ENCODE measurements at places on chromosomes 6 and 20.

DNA sequence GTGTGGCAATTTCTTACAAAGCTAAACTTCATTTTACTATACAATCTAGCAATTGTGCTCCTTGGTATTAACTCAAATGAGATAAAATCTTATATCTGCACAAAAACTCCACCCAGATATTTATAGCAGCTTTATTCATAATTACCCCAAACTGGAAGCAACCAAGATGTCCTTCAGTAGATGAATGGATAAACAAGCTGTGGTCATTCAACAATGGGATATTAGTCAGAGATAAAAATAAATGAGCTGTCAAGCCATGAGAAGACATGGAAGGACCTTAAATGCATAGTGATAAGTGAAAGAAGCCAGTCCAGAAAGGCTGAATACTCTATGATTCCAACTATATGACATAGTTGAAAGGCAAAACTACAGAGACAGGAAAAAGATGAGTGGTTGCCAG is 98.9 kb upstream of the BMP2 start:
- no peaks in the 10 kb centered on the region for H3K27me3 ChIP-seq
- no peak overlapping the region for H3K4me3 ChIP-seq
- H3K36me3 ChIP-seq = no peaks in the 10 kb centered on the region
- no peak overlapping the region for H3K27ac ChIP-seq
- no peaks in the 10 kb centered on the region for H3K4me1 ChIP-seq

- no peak overlapping the region for H3K27ac ChIP-seq
- no peaks in the 10 kb centered on the region for H3K4me1 ChIP-seq
- H3K36me3 ChIP-seq = no peaks in the 10 kb centered on the region
- no peak for DNase-seq
- no peak overlapping the region for H3K4me3 ChIP-seq
- H3K27me3 ChIP-seq = no peaks in the 10 kb centered on the region
Observed at GRCh38 chr6:163406366-163406765, 8.2 kb upstream of the QKI start.

GRCh38 chr6:79874531-79875134 is 72.7 kb downstream of the ELOVL4 start:
- H3K27me3 ChIP-seq = no peaks in the 10 kb centered on the region
- no peak overlapping the region for H3K4me3 ChIP-seq
- H3K4me1 ChIP-seq = no peaks in the 10 kb centered on the region
- DNase-seq = no peak
- no peaks in the 10 kb centered on the region for H3K36me3 ChIP-seq

DNA sequence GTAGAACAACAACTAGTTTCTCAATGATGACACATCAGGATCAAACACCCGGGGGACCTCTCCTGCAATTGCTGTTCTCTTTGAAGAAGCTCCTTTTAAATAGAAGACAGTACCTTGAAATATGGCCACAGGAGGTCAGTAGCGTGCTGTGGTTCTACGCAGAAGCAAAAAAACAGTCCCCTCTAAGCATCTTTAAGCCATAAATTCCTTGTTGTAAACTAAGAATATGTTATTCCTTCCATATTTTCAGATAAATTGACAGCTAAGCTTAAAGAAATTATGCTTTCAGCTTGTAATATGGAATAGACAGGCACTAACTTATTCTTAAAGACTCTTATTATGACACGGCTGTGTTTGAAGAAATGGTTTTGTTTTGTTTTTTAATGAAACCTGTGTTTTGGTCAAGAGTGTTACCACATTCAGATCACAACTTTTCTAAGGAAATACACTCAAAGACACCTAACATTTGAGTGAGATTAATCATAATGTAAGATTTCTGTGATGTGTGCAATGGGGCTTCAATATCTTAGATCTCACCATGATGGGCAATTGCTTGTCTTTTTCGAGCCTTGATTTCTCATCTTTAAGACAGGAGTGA is 49.7 kb upstream of the IL20RA start:
- H3K27ac ChIP-seq = no peak overlapping the region
- peak; percentile 45 for DNase-seq
- H3K36me3 ChIP-seq = no peaks in the 10 kb centered on the region
- no peak overlapping the region for H3K4me3 ChIP-seq
- no peaks in the 10 kb centered on the region for H3K27me3 ChIP-seq

DNA sequence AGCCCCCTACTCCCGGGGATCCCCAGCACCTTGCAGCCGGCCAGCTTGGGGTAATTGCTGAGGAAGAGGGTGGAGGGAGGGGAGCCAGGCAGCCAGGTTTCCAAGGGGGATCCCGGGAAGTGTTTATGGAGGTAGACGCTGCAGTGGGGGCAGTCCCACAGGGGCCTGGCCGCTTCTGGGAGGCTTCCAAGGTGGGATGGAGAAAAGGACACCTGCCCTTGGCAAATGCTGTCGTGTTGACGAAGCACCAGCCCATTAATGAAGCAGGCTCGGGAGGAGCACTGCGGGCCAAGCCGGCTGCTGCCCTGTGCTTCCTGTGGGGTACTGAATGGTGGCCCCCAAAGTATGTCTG is 82.4 kb downstream of the TMEM242 start:
- DNase-seq = no peak
- H3K36me3 ChIP-seq = no peaks in the 10 kb centered on the region
- H3K27me3 ChIP-seq = peaks cover 3% of the 10 kb centered on the region
- no peak overlapping the region for H3K27ac ChIP-seq
- H3K4me1 ChIP-seq = peaks cover 5% of the 10 kb centered on the region
- H3K4me3 ChIP-seq = no peak overlapping the region

DNA sequence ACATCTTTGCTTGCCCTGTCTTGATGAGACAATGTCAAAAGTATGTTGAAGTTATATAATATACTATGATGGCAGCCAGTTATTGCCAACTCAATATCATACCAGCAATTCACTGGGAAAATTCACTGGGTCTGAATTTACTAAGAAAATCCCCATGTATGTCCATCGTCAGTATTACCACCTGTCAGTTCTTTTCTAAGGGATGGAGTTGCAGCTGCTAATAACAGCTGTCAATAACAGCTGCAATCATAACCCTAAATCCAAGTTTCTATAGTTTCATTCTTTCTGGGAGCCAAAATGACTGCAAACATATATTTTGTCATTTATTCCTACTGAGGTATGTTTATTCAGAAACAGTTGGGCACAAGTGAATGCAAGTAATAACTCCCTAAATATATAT is 132.6 kb upstream of the RIN2 start:
- H3K27me3 ChIP-seq = no peaks in the 10 kb centered on the region
- DNase-seq = no peak
- no peaks in the 10 kb centered on the region for H3K36me3 ChIP-seq
- H3K4me1 ChIP-seq = peaks cover 3% of the 10 kb centered on the region
- H3K4me3 ChIP-seq = no peak overlapping the region

- no peak for DNase-seq
- H3K4me1 ChIP-seq = no peaks in the 10 kb centered on the region
- H3K36me3 ChIP-seq = no peaks in the 10 kb centered on the region
- no peak overlapping the region for H3K27ac ChIP-seq
- no peak overlapping the region for H3K4me3 ChIP-seq
- H3K27me3 ChIP-seq = no peaks in the 10 kb centered on the region
Observed at GRCh38 chr6:82072751-82073150, 174.8 kb downstream of the IBTK start.

DNA sequence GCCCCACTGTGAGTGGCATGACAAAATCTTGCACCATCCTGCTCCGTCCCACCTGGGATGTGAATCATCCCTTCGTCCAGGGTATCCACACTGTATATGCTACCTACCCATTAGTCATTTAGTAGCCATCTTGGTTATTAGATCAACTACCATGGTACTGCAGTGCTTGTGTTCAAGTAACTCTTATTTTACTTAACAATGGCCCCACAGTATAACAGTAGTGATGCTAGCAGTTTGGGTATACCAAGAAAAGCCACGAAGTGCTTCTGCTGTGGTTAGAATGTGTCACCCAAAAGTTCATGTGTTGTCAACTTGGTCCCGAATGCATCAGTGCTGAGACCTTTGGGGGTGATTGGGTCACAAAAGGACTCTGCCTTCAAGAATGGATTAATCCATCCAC is 11.7 kb downstream of the OSER1 start:
- no peaks in the 10 kb centered on the region for H3K4me1 ChIP-seq
- no peak overlapping the region for H3K27ac ChIP-seq
- no peak overlapping the region for H3K4me3 ChIP-seq
- DNase-seq = no peak

- no peaks in the 10 kb centered on the region for H3K27me3 ChIP-seq
- no peak overlapping the region for H3K27ac ChIP-seq
- H3K4me1 ChIP-seq = no peaks in the 10 kb centered on the region
- peak overlapping the region; percentile 88 for H3K4me3 ChIP-seq
- no peaks in the 10 kb centered on the region for H3K36me3 ChIP-seq
Observed at GRCh38 chr6:107460083-107460631, 793 bp upstream of the PDSS2 start.

DNA sequence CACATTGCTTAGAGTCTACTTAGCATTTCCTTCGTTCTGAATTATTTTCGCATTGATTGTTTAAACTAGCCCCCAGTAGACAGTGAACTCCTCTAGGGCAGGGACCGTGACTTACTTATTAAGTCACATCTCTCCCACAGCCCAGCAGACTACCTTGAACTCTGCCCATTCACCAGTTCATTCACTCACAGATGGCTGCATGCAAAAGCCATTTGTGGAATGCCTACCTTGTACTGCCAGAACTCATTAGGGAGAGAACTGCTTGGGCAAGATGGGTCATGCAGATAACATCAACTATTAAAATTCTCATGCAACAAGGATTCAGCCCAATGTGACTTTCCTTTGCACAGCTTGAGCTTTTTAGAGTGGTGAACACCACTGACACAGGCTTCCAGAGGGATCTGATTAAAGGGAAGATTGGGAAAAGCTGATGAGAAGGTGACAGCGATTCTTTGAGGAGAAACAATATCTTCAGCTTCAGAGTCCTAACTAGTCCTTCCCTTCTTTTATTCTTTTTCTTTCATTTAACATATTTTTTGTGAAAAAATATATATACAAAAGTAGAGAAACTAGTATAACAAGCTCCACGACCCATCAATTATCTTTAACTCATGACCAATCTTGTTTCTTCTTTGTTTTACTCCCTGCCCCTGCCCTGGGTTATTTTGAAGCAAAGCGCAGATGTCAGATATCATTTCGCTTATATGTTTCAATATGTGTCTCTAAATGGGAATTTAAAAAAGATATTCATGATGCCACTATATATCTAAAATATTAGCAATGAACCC is 273.9 kb downstream of the CDC5L start:
- peaks cover 16% of the 10 kb centered on the region for H3K4me1 ChIP-seq
- no peak overlapping the region for H3K4me3 ChIP-seq
- no peaks in the 10 kb centered on the region for H3K27me3 ChIP-seq

GRCh38 chr6:14596410-14596809 is 478.8 kb downstream of the CD83 start:
- no peaks in the 10 kb centered on the region for H3K4me1 ChIP-seq
- no peak for DNase-seq
- H3K27ac ChIP-seq = no peak overlapping the region

DNA sequence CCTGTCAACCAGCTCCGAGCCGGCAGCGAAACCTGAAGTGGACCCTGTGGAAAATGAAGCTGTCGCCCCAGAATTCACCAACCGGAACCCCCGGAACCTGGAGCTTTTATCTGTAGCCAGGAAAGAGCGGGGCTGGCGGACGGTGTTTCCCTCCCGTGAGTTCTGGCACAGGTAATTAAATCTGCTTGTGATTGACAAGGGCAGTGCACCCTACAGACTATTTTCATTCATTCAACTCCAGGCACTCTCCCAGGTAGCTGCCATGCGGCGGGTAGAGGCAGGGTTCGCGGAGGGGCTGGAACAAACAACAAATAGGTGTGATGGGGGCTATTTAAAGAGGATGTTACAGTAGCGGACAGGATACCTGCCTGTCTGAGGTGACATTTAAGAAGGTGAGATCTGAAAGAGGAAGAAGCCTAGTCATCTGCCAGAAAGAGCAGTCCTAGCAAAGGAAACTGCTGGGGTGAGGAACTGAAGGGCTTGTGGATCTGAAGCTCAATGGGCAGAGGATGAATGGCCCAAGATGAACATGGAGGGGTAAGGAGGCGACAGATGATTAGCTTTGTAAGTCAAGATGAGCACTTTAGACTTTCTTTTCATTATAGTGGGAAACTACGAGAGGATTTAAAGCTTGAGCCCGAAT is 810 bp downstream of the MRPL18 start:
- peak overlapping the region; percentile 90 for H3K4me3 ChIP-seq
- H3K27me3 ChIP-seq = no peaks in the 10 kb centered on the region
- H3K27ac ChIP-seq = no peak overlapping the region
- DNase-seq = no peak

- no peak overlapping the region for H3K4me3 ChIP-seq
- no peak overlapping the region for H3K27ac ChIP-seq
- no peaks in the 10 kb centered on the region for H3K4me1 ChIP-seq
- no peaks in the 10 kb centered on the region for H3K27me3 ChIP-seq
- no peaks in the 10 kb centered on the region for H3K36me3 ChIP-seq
Observed at GRCh38 chr6:11820821-11821220, 42.2 kb upstream of the ADTRP start.

DNA sequence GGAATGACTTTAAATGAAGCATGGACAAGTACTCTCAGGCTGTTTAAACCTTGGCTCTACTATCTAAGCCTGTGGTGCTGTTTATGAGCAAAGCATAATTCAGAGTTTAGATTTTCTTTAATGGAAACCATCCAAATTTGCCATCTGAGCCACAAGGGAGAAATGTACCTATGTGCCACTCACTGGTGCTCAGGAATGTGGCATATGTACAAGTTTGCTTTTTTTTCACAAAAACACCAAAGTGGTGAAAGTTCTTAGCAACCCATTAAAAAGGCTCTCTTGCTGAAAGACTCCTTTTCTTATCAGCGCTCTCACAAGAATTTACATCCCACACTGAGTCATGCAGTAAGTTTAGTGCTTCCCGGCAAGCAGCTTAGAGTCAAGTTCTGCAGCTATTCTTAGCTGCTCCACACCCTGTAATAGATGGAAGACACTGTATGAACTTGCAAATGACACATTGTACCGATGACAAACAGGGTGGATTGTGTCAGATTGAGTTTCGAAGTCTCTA is 57.3 kb upstream of the MLIP start:
- no peaks in the 10 kb centered on the region for H3K36me3 ChIP-seq
- no peak overlapping the region for H3K4me3 ChIP-seq
- no peak overlapping the region for H3K27ac ChIP-seq
- H3K27me3 ChIP-seq = no peaks in the 10 kb centered on the region
- no peak for DNase-seq

- no peaks in the 10 kb centered on the region for H3K4me1 ChIP-seq
- no peaks in the 10 kb centered on the region for H3K27me3 ChIP-seq
- no peak overlapping the region for H3K4me3 ChIP-seq
- no peak overlapping the region for H3K27ac ChIP-seq
- H3K36me3 ChIP-seq = no peaks in the 10 kb centered on the region
Observed at GRCh38 chr20:9411833-9412232, 102.6 kb upstream of the LAMP5 start.

GRCh38 chr6:35503534-35503933 is 6.7 kb upstream of the TEAD3 start:
- H3K36me3 ChIP-seq = no peaks in the 10 kb centered on the region
- no peak overlapping the region for H3K4me3 ChIP-seq
- H3K27ac ChIP-seq = no peak overlapping the region
- peaks cover 5% of the 10 kb centered on the region for H3K4me1 ChIP-seq
- DNase-seq = no peak
- no peaks in the 10 kb centered on the region for H3K27me3 ChIP-seq

DNA sequence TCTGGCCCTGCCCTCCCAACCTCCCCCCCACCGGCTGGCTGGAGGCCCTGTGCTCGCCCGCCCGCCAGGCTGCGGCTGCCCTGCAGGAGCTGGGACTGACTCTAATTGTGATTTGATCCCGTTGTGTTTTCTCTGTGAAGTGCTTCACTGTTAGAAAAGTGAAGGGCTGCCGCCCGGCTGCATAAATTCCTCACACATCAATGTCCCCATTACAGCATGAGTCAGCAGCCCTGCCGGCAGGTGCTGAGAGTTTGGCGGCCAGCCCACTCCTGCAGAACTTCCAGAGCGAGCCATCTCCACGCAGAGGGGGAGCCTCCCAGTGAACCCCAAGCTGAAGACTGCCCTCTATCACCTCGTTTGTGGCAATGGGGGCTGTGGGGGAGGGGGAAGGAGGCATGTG is 137.9 kb downstream of the DLL1 start:
- DNase-seq = no peak
- no peak overlapping the region for H3K4me3 ChIP-seq
- no peaks in the 10 kb centered on the region for H3K27me3 ChIP-seq
- peaks cover 7% of the 10 kb centered on the region for H3K4me1 ChIP-seq
- no peak overlapping the region for H3K27ac ChIP-seq

Data from iPS DF 6.9 (cell line).